Head of caudate nucleus (tissue), 42 donors: ENCODE measurements at places on chromosomes 2 and 18.

DNA sequence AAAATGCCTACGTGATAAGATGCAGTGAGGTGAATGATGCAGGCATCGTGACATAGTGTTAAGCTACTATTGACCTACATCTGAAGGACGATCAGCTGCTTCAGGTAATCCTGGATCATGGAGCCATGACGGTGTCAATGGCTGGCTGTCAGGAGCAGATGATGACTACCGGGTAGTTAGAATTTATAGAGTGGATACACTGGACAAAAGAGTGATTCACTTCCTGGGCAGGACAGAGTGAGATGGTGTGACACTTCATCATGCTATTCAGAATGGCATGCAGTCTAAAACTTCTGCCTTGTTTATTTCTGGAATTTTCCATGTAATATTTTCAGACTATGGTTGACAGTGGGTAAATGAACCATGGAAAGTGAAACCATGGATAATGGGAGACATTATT lies 29.5 kb downstream of the METTL8 start:
- no peak for DNase-seq

DNA sequence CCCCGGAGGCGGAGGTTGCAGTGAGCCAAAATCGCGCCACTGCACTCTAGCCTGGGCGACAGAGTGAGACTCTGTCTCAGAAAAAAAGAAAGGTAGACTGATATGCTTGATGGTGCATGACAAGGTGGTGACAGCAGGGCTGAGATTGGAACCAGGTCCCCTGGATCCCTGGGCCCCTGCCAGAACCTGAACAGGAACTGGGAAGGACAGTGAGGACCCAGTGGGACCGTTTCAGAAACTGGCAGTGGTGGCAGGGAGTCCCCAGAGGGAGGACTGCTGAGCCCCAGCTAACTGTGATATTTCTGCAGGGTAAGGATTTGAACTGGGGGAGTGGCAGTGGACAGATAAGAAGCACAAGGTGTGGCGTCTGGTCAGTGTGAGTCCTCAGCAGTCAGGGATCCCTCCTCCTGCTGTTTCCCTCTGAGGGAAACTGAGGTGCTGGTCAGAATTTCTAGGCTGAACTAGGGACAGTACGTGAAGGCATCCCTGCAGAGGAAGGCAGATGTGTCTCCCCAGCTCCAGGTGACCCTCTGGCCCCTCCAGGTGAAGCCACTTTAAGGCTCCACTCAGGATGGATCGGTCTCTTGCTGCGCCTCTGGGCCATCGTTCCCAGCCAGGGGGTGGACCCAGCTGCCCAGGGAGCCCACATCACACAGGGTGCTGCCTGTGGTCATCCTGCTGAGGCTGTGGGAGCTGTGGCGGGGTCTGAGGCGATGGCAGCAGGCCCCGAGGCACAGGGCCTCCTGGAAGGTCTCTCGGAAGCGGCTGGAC lies 5.6 kb downstream of the NMUR1 start:
- DNase-seq, result no peak

GRCh38 chr18:46069524-46069923 lies 2.5 kb downstream of the PSTPIP2 start:
- DNase-seq, result no peak

- DNase-seq, result no peak
Observed at GRCh38 chr18:49151482-49151881, 200.7 kb upstream of the SMAD7 start.

GRCh38 chr2:168254158-168254935 lies 7.0 kb upstream of the STK39 start:
- no peak for DNase-seq
